ENCODE measurements at places on chromosomes 13 and 19. TPM values are rescaled to one million over a fixed set of nuclear protein-coding genes. Genes with fewer than 3 reads are reported as not detected.

Gene CD33
- 0.22 TPM for total RNA-seq

Gene CTU1
- total RNA-seq, result 11.1 TPM

Gene LRRC25
- total RNA-seq, result 0.11 TPM

Gene KL
- 0.11 TPM for total RNA-seq

Gene AMER2
- total RNA-seq, result not detected
